ENCODE measurements at places on chromosomes 16 and 17.
A peak's percentile ranks its signal among the peaks of the same experiment; 100 is the strongest.

- DNase-seq, result no peak
These were observed 1.9 kb upstream of the MMD start for GRCh38 chr17:55423535-55423934.

- DNase-seq, result no peak
These were observed 13.8 kb downstream of the CASKIN2 start for GRCh38 chr17:75501378-75502071.

- DNase-seq, result no peak
These were observed 470.3 kb downstream of the TMEM114 start for GRCh38 chr16:8120001-8120400.

DNA sequence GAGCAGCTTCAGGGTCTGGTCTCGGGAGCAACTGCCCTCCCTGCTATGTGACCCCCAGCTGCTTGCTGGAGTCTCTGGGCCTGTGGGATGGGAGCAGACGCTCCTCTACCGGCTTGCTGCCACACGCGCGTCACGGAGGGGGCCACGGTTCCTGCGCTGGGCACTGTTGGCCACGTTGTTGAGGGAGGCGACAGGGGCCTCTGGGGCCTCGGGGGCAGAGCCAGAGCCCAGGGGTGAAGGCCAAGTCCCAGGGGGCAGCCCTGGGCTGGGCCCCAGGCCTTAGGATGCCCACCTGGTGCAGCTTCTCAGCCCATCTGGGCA lies 56.6 kb downstream of the ZFPM1 start:
- no peak for DNase-seq

DNA sequence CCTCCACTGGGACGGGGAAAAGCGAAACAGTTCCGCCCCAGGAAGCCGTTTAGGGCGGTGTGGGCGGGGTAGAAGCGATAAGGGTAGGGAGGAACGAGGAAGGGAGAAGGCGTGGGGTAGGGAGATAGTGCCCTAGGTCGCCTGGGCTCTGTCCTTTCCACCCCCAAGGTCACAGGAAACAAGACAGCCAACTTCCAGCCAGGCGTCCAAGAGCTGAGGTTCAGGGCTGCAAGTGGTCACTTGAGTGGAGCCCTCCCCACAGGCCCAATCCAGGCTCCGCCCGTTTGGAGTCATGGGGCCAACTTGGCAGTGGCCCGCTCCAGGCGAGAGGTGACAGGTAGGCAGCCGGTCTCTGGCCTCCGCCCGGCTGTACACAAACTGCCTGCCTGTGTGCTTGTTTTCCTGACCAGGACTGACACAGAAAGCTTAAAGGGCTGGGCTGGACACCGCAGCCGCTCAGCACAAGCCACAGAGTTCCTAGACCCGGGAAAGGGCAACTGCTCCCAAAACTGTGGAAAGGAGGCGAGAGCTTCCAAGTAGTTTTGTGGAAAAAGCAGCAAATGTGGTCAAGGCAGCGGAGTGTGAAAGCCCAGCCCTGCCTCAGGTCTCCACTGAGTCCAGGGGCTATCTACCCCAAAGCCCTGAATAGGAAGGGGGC lies at the start of gene RILP:
Gene RILP (minus strand): TSS at position 23 of the 658 bp plus-strand sequence. CDS start 62 bp downstream, outside the sequence.
- peak; percentile 80 for DNase-seq

GRCh38 chr17:43803758-43804157 lies 23.5 kb downstream of the CFAP97D1 start:
- DNase-seq, result no peak

DNA sequence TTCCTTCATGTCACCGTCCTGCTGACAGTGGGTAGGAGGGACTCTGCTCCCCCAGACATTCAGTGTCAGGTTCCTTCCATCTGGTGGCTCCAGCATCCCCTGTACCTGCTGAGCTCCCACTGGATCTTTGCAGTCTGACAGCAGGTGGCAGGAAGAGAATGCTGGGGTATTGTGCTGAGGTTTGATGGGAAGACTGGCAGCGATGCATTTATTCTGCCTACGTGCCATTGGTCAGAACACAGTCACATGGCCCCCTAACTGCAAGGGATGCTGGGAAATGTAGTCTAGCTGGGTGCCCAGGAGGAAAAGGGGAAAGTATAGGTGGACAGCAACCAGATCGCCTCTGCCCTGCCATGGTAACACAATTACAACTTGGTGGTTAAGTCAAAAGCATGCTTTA lies 44.4 kb downstream of the IRX3 start:
- no peak for DNase-seq

GRCh38 chr17:36932694-36933511 lies 4.4 kb upstream of the LHX1 start:
- DNase-seq, result no peak

DNA sequence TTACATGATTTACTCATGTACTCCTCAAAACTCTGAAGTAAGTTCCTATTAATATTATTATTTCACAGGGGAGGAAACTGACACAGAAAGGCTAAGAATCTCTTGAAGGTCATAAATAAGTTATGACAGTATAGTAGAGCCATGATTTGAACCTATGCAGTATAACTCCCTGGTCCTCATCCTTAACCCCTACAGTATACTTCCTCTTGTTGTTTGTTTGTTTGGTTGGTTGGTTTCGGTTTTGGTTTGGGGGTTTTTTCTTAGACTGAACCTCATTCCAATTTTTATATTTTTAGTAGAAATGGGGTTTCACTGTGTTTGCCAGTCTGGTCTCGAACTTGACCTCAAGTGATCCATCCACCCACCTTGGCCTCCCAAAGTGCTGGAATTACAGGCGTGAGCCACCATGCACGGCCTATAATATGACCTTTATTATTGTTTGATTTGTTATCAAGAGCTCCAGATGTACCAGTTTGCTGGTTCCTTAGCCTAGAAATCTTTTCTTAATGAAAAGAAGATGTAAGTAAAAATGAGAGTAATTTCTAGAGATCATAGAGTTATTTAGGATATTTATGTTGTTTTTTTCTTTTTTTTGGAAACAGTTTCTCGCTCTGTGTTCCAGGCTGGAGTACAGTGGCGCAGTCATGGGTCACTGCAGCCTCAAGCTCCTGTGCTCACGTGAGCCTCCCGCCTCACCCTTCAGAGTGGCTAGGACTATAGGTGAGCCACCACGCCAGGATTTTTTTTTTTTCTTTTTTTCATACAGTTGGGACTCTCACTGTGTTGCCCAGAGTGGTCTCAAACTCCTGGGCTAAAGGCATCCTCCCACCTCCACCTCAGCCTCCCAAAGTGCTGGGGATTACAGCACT lies 4.8 kb downstream of the PRR11 start:
- DNase-seq, result no peak

- DNase-seq, result no peak
These were observed 44.9 kb downstream of the SSH2 start for GRCh38 chr17:29885031-29885640.

DNA sequence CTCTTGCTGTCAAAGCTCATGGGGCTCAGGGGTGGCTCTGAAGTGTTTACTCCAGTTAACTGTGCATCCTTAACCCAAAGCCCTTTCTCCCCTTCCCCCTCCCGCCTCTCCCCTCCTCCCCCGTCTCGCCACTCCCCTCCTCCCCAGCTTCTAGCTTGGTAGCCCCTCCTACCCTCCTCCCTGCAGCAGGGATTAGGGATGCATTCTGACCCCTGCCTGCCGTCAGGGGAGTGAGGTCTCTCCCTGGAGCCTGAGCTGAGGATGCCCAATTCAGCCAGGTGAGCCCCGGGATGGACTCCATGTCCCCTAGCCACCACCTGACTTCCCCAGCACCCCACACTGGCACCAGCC lies 1.6 kb downstream of the HS3ST6 start:
- DNase-seq, result no peak

GRCh38 chr17:17565471-17566339 lies 25.8 kb downstream of the PEMT start:
- no peak for DNase-seq

DNA sequence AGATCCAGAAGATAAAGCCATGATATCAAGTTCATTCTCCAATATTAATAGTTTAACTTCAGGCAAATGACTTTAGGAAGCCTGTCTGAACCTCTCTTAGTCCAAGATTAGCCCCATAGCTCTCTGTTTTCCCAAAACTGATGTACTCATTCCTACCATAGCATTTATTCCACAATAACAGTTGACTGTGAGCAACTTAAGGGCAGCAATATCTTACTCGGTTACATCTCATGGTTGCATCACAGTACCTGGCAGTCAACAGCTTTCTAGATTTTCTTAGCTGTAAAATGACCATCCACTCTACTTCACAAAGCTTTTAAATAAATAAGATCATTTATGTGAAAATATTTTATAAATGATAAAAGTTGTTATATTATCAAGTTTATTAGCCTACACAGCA lies 58.2 kb upstream of the STAC2 start:
- no peak for DNase-seq

DNA sequence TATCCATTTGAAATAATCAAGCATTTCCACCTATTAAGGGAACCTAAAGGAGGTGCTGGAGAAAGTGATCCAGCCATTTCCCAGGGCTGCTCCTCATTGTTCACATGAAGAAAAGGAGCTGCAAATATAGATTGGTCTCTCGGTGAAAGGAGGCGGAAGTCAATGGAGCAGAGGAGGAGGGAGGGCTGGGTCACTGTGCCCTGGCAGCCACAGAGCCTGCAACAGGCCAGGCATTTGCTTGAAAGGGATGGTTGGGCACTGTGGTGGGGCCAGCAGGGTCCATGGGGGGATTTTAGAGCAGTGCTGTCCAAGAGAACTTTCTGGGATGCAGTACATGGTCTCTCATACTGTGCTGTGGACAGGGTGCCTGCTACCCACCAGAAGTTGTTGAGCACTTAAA lies 173.2 kb downstream of the CYLD start:
- no peak for DNase-seq

GRCh38 chr17:4902540-4902939 lies 358 bp downstream of the CHRNE start:
- no peak for DNase-seq

- no peak for DNase-seq
These were observed 20.6 kb downstream of the HS3ST3B1 start for GRCh38 chr17:14321476-14321949.

DNA sequence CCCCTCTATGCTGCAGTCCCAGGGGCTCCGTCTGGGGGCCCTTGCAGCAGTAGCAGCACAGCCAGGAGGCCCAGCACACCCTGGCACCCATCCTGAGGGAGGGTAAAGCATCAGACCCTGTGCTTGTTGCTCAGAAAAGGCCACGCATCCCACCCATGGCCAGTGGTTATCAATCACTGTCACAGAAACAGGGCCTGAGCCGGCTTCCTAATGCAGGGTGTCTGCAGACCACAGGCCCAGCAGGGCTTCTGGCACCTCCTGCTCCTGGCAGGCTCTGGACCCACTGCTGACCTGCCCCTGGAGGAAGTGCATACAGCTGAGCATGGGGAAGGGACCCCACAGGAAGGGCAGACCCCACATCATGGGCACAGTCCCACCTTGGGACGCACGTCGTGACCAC lies 26.9 kb upstream of the CDH15 start:
- DNase-seq, result no peak

- DNase-seq, result no peak
These were observed 30.1 kb upstream of the MED9 start for GRCh38 chr17:17446666-17447155.

GRCh38 chr17:77279448-77280303 lies 138.9 kb downstream of the SEC14L1 start:
- no peak for DNase-seq

DNA sequence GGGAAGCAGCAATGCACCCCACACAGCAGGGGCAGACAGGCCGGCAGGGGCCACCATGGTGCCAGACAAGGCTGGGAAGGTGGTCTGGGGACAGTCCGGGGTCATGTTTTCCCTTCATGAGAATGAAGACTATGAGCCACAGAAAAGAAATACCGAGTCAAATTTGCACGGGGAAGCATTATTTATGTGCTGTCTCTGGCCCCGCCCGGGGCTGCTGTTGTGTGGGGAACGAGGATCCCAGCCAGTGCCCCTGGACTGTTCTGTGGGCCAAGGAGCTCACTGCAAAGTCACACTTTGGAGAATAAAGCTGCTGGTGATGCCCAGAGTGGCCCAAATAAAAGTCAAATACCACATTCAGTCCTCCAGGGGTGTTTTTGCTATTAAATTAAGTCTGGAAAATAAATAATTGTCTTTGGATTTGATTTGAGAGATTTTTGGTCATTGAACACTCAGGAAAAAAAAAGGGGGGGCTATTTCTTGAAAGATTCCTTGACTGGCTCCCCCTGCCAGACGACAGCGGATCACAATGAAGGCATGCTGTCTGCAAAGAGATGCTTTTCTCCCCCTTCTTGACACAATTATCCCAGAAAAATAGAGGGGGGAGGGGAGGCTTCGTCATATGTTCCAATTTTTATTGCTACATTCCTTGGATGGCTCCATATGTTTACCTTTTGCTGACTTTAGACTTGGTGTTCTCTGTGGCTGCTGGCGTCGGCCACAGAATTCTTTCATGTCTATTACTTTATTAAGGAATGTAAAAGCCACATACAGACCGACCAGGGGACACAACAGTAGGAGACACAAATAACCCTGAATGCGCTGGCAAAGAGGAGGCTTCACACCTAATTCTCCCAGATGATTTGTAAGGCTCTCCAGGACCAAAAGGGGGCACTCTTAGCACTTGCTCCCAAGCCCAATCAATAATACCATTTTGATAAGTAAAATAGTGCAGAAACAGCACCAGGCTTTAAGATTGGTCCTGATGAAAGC lies 27.1 kb upstream of the ANKFN1 start:
- no peak for DNase-seq

- no peak for DNase-seq
These were observed 51.8 kb downstream of the C16orf82 start for GRCh38 chr16:27118526-27118925.

DNA sequence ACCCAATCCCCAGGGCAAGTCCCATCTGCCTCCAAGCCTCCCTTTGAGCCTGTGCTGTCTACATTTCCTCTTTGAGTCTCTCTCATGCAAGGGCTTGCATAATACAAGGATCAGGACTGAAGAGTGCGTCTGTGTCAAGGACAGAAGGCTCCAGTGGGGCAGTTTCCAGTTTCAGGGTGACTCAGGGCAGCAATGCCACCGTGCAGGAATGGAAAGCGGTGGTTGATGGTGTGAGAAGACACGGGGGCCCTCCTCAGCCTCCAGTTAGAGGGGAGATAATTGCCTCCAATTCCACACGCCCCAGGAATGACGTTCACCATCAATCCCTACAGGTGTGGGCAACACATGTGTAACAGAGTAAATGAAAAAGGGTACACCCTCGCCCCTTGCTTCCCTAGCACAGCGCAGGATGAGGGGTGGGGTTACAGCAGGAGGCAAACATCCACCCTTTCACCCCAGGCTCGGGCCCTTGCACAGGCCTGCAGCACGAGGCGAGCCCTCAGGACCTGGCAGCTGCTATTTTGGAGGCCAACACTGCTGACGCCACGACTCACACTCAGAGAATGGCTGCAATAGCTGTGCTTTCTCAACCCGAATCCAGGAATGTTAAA lies 24.8 kb upstream of the SLC25A19 start:
- DNase-seq, result peak; percentile 77

Data from aorta (tissue), 5 donors.